Stromal cell of bone marrow (primary cell): ENCODE measurements at places on chromosomes 1 and 21.
A peak's percentile ranks its signal among the peaks of the same experiment; 100 is the strongest.

DNA sequence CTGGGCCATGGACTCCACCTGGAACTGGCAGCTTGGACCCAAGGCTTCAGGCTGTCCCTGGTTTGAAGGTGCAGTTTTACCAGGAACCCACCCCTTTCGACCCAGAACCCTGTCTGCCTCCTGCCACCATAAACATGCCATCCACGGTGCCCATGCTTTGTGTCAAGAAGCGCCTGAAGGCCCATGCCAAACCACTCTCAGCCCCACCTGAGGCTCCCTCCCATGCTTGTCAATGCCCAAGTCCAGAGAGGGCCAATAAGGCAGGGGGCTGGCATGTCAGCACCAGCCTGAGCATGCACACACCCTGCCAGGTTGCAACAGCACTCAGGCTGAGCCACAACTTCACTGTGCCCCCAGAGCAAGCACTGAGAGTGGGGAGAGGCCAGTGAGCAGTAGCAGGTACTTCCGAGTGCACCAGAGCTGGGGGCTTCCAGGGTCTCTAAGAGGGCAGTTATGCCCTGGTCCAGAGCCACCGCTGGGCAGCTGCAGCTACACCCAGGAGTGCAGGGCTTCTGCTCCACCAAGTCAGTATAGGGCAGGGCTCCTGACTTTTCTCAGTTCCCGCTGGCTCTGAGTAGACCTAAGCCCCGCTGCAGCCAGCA, 1256.0 kb downstream of the AMY1C start:
- no peak for DNase-seq

DNA sequence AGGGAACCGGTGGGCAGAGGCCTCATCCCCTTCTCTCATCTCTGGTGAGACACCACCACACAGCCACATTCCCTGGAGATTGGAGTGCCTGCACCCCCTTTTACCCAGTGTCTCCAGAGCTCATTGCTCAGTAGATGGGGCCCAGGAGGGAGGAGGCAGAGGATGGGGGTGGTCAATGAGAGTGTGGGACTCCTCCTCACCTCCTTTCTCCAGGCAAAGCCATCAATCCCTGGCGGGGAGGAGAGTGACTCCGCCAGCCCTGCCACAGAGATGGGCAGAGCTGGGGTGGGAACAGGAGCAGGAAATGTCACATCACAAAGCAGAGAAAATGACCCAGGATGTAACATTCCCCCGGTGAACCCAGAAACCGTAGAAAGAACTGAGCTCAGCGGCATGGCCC, 117.2 kb downstream of the MATN1 start:
- no peak for DNase-seq

DNA sequence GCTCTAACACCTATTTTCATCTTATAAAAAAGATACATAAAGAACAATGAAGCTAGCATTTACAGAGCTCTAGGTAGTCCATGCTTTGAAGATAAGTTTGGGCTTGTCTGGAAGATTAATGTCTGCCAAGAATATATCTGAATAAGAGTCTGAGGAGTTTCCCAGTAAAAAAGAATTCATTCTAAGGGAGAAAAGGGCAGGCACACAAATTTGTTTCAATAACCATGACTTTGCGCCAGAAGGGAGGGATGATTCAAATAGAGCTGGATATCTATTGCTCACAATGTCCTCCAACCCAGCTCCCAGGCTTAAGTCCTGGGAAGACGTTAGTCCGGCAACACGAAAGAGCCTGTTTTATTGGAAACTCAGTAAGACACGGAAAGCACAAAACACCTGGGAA, 9.7 kb upstream of the TTLL7 start:
- no peak for DNase-seq

- no peak for DNase-seq
Observed at GRCh38 chr1:90726425-90726985, 9.4 kb upstream of the BARHL2 start.

GRCh38 chr1:109705411-109705810, 6.6 kb upstream of the GSTM5 start:
- no peak for DNase-seq

- no peak for DNase-seq
Observed at GRCh38 chr1:36951292-36951750, 83.0 kb downstream of the GRIK3 start.

DNA sequence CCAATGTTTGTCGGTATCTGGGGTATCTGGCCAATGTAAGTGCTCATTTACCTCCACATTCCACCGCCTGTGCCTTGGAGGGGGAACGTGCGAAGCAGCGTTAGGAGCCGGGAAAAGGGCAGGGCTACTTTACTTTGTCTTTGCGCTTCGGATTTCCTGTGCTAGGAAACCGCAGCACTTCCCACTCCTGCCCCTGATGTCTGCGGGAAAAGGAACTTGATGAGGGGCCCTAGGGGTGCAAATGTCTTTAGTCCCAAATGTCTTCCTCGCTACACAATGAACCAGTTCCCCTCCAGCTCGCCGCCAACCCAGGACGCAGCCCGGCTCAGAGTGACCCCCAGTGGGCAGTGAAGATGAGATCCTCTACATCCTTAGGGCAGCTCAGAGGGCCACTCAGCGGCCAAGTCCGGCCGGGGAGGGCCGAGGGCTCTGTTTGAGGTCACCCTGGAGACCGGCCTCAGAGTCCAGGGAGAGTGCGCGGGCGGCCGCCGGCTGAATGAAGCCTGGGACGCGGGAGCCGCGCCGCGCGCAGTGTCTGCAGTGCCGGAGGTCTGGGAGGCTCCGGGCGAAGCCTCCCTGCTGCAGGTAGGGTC, at the start of gene DYNLT5:
Gene DYNLT5 (plus strand): TSS at position 460 of the 593 bp plus-strand sequence. CDS start 2,200 bp downstream, outside the sequence.
- DNase-seq, result peak; percentile 34

GRCh38 chr1:16165073-16165364, 9.2 kb upstream of the EPHA2 start:
- DNase-seq, result no peak

GRCh38 chr1:42328916-42329496, 6.0 kb downstream of the FOXJ3 start:
- DNase-seq, result no peak

GRCh38 chr1:2528016-2528415, 1.6 kb upstream of the PANK4 start:
- no peak for DNase-seq

DNA sequence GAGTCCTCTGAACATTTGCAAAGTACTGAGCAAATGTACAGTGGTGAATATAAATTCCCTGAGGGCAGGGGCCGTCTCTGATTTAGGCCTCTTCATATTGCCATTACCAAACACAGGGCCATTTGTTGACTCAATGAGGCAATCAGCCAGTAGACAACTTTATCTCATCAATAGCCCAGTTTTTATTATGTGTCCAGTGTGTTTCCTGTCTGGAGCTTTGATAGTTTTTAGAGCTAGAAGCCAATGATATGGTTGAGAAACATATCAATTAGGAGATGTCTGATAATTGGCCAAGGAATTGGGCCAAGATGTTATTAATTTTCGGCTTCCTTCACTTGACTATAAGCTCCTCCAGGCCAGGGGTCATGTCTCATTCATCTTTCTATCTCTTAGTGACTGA, 163.0 kb downstream of the ROR1 start:
- DNase-seq, result no peak

- DNase-seq, result no peak
Observed at GRCh38 chr1:54743416-54744226, 20.7 kb downstream of the PARS2 start.

- no peak for DNase-seq
Observed at GRCh38 chr21:29330797-29331196, 32.1 kb downstream of the BACH1 start.

GRCh38 chr1:23864801-23865542, 3.1 kb downstream of the FUCA1 start:
- DNase-seq, result no peak

DNA sequence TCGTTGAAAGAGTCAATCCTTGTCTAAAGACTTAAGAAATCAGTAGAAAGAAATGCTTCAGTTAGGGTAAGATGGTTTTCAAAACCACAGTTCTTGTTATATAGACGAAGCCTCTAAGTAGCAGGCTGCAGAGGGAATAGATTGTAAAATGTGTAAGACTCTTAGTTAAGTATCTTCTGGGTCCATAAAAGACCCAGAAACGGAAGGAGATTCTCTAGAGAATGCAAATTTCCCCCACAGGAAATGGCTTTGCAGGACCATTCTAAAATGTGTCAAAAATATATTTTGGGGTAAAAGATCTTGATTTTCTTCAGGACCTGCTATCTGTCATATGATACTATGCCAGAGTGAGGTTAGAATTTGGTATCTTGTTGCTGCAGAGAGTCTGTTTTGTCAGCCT, 13.4 kb downstream of the OR2T1 start:
- no peak for DNase-seq

- DNase-seq, result no peak
Observed at GRCh38 chr1:14660801-14661200, 62.3 kb downstream of the KAZN start.
